ENCODE measurements at places on chromosomes 1 and 21. TPM values are rescaled to one million over a fixed set of nuclear protein-coding genes. Genes with fewer than 3 reads are reported as not detected.

Gene CTBS
- 12.2 TPM for total RNA-seq

Gene NCAM2
- total RNA-seq = 5.2 TPM

Gene AMY1C
- not detected for total RNA-seq

Gene KCNE2
- total RNA-seq = not detected

Gene BSND
- total RNA-seq = not detected

Gene EVI5
- total RNA-seq = 25.7 TPM

Gene EPHA10
- total RNA-seq = 0.32 TPM

Gene OR2G6
- not detected for total RNA-seq

Gene C1orf185
- total RNA-seq = not detected

Gene KRTAP19-3
- not detected for total RNA-seq

Gene C2CD4D
- 0.45 TPM for total RNA-seq

Gene LIN28A
- total RNA-seq = not detected

Gene TXNIP
- 11.2 TPM for total RNA-seq

Gene CLCA4
- total RNA-seq = not detected

Gene TIE1
- 0.08 TPM for total RNA-seq

Gene TFB2M
- 49.3 TPM for total RNA-seq

Gene RGS13
- total RNA-seq = not detected

Gene HSD3B2
- total RNA-seq = 1.1 TPM

Gene PEF1
- 49.4 TPM for total RNA-seq

Gene GRIK3
- total RNA-seq = not detected

Gene LRIF1
- total RNA-seq = 29.7 TPM

Gene FCRL6
- total RNA-seq = not detected

Gene CNKSR1
- total RNA-seq = 0.27 TPM

Gene SV2A
- 19.4 TPM for total RNA-seq

Gene AMY1B
- total RNA-seq = not detected

Gene TINAGL1
- total RNA-seq = not detected

Gene TGFB2
- 2.1 TPM for total RNA-seq

Gene FAM72C
- total RNA-seq = 4.7 TPM

Gene PLA2G2F
- not detected for total RNA-seq

Gene BRDT
- not detected for total RNA-seq

Gene ITLN2
- total RNA-seq = 0.90 TPM

Gene RAB25
- not detected for total RNA-seq

Gene RNU1-2
- total RNA-seq = not detected

Gene TDRKH
- total RNA-seq = 7.7 TPM

All from SK-MEL-5 (cell line).